Airway epithelial cell (primary cell): ENCODE measurements at places on chromosomes 5 and 9. TPM values are rescaled to one million over a fixed set of nuclear protein-coding genes. Genes with fewer than 3 reads are reported as not detected.

Gene SLC1A1
- total RNA-seq, result 1.4 and 1.7 TPM in 2 replicates

Gene TMEFF1
- total RNA-seq, result 0.74 and 0.99 TPM in 2 replicates

Gene PCDHGA11
- 3.3 and 5.2 TPM in 2 replicates for total RNA-seq

Gene BTNL8
- total RNA-seq, result not detected in 2 replicates

Gene GAS1
- total RNA-seq, result 5.9 and 6.5 TPM in 2 replicates

Gene GABRA6
- not detected in 2 replicates for total RNA-seq

Gene STK10
- total RNA-seq, result 9.2 and 12.1 TPM in 2 replicates

Gene COX7C
- 551 and 753 TPM in 2 replicates for total RNA-seq

Gene GARIN3
- total RNA-seq, result not detected in 2 replicates

Gene TMEM8B
- total RNA-seq, result 4.5 and 5.7 TPM in 2 replicates

Gene SPINK7
- 4.2 and 14.1 TPM in 2 replicates for total RNA-seq

Gene PAPPA
- total RNA-seq, result 0.74 and 1.3 TPM in 2 replicates

Gene BTNL9
- total RNA-seq, result not detected in 2 replicates

Gene MARCOL
- total RNA-seq, result not detected in 2 replicates

Gene FRMD3
- 0.33 and 0.56 TPM in 2 replicates for total RNA-seq

Gene SYNPO
- 7.3 and 8.6 TPM in 2 replicates for total RNA-seq

Gene FYB1
- 0.99 and 3.6 TPM in 2 replicates for total RNA-seq
